ENCODE measurements at places on chromosomes 7 and 10. TPM values are rescaled to one million over a fixed set of nuclear protein-coding genes. Genes with fewer than 3 reads are reported as not detected.

NOS3 gene
- 2.9 TPM for total RNA-seq

ATP6V0A4 gene
- total RNA-seq, result 0.58 TPM

IFIT3 gene
- total RNA-seq, result 22.5 TPM

VAX1 gene
- total RNA-seq, result not detected

PRPS1L1 gene
- not detected for total RNA-seq

ACTL6B gene
- not detected for total RNA-seq

LIPM gene
- not detected for total RNA-seq

LLCFC1 gene
- not detected for total RNA-seq

Measured in pericardium fibroblast (primary cell).